Nucleus accumbens (tissue), 56 donors: ENCODE measurements at places on chromosomes 4 and X.

DNA sequence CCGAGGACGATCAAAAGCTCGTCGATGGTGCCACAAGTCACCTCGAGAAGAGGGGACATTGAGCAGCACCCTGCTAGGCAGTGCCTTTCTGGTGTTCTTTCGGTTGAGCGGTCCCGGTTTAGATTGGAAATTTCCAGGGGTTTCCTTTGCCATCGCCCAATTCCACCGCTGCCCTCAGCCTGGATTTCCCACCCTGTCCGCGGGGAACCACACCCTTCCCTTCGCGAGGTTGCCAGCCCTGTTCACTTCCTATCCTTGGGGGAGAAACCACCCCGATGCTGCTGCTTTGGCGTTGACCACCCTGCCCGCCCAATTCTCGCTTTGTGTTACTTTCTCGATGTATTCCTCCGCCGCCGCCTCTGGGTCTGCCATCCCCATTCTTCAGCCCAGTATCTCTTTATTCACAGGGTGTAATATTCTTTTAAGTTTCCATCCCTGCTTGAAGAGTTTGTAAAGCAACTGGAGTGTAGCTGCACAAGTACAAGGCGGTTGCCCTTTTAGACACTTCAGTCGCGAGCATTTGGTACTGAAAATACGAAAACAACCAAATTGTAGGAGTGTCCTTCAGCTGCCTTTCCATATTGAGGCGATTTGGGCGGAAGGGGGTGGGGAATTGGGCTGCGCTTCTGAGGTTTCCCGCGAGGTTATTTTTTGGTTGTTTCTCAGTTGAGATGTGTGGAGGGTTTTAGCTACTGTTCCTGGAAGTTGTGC lies 1.1 kb downstream of the OGT start:
- DNase-seq, result peak; percentile 39

- no peak for DNase-seq
These were observed 70.9 kb upstream of the APOOL start for GRCh38 chrX:84932814-84933213.

- no peak for DNase-seq
These were observed 3.3 kb downstream of the EGF start for GRCh38 chr4:109916027-109916409.

DNA sequence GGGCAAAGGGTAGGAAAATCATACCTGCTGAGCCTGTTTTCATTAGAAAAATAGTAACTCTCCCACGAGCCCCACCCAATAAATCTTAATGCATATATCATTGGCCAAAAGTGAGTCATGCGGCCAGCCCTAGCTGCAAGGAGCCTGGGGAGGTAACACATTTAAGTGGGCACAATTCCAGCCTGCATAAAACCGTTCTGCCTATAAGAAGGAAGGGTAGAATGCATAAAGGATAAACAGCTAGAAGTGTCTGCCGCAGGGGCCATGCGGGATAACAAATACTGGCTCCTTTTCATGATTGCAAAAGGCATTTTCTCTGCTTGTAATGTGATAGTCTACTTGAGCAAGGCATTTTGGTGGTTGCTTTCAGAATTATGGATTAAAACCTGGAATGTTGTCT lies 37.1 kb downstream of the EFHC2 start:
- DNase-seq, result no peak

GRCh38 chrX:34770511-34770910 lies 113.4 kb upstream of the TMEM47 start:
- no peak for DNase-seq

DNA sequence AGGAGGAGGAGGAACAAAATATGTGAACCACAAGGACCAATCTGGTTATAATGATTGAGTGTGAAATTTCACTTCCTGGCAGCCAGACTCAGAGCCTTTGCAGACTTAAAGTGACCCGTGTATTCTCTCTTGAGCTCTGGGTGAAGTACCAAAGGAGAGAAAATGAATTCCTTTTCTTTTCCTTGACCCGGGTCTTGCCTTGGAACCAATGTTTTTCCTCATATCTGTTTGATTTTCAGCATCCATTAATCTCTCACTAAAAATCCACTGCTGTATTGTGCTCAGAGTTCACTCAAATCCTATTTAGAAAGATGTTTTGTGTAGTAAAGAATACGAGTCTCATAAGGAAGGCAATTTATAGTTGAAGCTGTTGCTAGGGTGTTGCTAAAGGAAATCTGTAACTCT lies 78.3 kb upstream of the C1QTNF7 start:
- no peak for DNase-seq

- peak; percentile 27 for DNase-seq
These were observed 795 bp upstream of the SH3KBP1 start for GRCh38 chrX:19887911-19888879.

GRCh38 chr4:182823576-182823975 lies 93.6 kb downstream of the DCTD start:
- DNase-seq, result no peak

GRCh38 chrX:9312922-9313867 lies 151.7 kb upstream of the TBL1X start:
- DNase-seq, result peak; percentile 6

- peak; percentile 41 for DNase-seq
These were observed 1.2 kb downstream of the BCOR start for GRCh38 chrX:40096395-40097091.

DNA sequence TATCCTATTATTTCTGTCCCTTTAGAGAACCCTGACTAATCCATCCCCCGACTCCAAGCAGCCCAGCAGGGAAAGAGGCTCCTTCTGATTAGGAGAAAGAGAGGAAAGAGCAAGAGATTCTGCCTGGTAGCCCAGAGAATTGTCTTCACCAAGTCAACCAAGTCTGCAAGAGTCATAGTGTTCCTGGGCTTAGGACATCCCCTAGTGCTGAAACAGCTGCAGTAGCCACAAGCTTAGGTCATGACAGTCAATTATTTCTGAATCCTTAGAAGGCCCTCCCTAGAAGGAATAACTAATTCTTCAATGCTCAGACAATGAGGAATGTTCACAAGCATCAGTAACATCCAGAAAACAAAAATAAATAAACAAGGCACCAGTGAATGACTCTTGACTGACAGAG lies 480.3 kb upstream of the GRIA3 start:
- no peak for DNase-seq

DNA sequence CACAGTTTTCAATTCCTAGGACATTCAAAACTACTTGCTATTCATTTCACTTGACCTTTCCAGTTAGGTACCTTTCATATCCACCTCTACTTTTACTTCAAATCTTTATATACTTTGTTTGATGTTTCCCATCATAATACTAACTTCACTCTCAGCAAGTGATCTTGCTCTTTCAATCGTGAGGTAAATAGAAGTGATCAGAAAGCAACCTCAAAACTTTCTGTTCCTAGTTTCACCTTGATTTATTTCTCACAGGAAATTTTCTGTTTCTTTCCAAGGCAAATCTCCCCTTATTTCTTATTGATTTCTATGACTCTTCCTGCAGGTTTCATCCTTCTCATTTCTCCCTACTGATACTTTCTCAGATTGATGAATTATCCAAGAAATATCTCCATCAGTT lies 623.5 kb downstream of the FSTL5 start:
- no peak for DNase-seq

GRCh38 chr4:87589531-87589930 lies 18.8 kb upstream of the DSPP start:
- no peak for DNase-seq

GRCh38 chrX:117752745-117753144 lies 363.9 kb downstream of the KLHL13 start:
- no peak for DNase-seq

DNA sequence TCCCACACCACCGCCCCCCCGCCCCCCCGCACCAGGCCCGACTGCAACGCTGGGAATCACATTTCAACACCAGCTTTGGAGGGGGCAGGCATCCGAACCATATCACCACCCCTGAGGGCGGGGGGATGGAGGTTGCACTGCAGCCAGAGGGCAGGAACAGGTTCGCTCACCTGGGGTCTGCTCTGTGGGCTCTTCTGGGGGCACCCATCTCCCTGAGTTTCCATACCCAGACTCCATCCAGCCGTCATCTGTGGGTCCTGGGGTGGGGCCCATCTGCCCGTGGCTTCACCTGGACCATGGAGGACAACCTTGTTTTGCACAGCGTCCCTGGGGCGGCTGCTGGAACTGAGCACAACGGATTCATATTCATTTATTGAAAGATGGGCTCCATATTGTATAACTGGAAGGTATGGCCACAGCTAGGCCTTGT lies 6.9 kb downstream of the PSAPL1 start:
- no peak for DNase-seq

DNA sequence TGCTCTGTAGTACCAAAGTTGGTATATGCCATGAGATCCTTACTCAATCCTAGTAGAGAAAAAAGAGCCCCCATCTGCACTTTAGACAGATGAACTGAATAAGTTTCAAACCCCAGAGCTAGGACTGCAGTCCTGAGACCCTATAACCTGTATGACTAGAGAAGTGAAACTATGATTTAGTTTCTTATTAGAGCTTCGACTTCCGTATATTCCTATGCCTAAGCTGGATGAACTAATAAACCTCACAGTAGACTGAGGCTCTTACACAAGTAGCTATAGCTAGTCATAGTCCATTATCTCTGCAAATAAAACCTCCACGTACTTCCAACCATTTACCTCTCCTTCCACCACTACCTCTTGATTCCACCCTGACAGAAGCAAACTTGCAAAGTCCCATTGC lies 6.3 kb upstream of the OTUD4 start:
- no peak for DNase-seq

DNA sequence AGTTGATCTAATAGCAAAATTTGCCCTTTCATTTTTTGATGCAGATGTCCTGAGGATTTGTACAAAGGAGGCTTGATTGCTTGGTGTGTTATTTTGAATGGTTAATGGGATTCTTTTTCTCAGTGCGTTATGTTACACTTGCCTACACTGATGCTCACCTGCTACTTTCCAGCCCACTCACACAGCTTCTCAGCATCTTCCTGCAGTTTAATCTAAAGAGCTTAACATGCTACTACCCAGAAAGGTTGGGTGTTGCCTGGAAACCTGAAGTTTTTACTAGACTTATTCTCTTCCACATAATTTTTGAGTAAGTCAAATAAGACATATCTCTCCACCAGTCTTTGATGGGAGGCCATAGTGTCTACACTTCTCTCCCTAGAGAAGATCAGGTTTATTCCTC lies 9.9 kb upstream of the GPR101 start:
- DNase-seq, result no peak
